ENCODE measurements at places on chromosomes 6 and 20. TPM values are rescaled to one million over a fixed set of nuclear protein-coding genes. Genes with fewer than 3 reads are reported as not detected.

DNA sequence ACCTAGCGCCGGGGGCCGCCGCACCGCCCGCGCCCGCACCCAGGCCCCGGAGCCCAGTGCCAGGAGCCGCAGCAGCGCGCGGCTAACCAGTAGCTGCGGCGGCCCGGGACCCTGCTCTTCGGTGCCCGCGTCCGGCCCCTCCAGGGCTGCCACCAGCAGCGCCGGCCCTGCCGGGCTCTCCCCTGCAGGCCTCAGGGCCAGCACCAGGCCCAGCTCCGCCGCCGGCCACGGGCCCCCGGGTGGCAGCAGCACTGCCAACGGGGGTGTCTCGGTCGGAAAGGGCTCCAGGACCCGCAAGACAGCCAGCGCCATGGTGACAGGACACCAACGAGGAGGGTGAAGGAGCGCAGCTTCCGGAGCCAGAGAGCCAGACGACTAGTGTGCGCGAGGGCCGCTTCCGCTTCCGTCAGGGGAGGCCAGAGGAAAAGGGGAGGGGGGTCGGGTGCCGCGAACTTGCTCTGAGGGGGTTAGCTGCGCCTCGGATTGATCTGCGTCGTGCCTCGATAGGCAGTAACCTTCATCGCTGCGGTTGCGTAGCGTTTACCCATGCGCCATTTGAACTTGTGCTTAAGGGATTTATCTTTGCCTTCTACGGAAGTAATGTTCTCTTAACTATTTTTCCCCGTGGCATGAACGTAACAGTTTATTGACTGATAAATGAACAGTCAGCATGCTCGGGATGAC is at the start of gene PEX6:
PEX6 (minus strand) TSS at position 343 of the 684 bp plus-strand sequence; CDS start at position 312, 31 bp downstream.
- DNase-seq, result peak; percentile 95

Gene GNAS-AS1
- 0.87 TPM for total RNA-seq

Gene HBS1L
- 50.0 TPM for total RNA-seq

DNA sequence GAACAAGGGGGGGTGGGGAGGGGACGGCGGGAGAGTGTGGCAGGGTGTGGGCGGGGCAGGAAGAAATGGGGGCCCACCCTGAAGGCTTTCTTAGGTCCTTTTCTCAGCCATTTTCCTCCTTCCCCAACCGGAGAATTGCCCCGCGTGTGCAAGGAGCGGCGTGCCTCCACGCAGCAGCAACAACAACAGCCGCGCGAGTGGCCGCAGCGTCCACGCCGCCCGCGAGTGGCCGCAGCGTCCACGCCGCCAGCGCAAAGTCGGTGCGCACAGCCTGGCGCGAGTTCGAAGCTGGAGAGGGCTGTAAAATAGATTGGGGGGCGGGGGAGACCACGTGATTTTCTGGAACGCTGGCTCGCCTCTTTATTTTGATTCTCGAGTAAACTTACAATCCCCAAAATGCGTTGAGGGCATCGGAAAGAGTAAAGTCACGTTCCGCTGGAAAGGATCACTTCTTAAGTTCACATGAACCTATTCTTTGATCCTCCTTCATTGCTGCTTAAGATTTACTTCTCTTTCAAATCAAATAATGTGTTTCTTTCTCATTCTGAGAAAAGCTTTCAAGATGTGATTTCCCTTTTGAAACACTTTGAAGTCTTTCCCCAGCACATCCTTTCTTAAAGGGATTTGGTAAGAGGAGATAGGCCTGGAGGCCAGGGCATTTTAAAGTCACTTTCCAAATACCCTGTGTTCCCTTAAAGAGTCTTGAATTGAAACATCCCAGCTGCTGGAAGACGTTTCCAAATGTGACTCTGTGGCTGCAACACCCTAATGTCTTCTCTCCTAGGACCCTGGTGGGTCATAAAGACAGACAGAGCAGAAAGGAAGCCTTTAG is 66.7 kb upstream of the ZNF217 start:
- peak; percentile 53 for DNase-seq

Gene TTK
- total RNA-seq, result 1.9 TPM

GRCh38 chr6:155224618-155225017 is 39.2 kb upstream of the CLDN20 start:
- DNase-seq, result no peak

Gene PRDM1
- total RNA-seq, result 25.9 TPM

- DNase-seq, result no peak
Measured at GRCh38 chr6:89938014-89938413, 43.7 kb downstream of the GJA10 start.

Gene TRIM10
- 5.6 TPM for total RNA-seq

- no peak for DNase-seq
Measured at GRCh38 chr6:3230900-3231246, 3.4 kb upstream of the TUBB2B start.

- no peak for DNase-seq
Measured at GRCh38 chr6:146337376-146337775, 206.3 kb upstream of the RAB32 start.

Gene CASS4
- total RNA-seq, result 1.3 TPM

DNA sequence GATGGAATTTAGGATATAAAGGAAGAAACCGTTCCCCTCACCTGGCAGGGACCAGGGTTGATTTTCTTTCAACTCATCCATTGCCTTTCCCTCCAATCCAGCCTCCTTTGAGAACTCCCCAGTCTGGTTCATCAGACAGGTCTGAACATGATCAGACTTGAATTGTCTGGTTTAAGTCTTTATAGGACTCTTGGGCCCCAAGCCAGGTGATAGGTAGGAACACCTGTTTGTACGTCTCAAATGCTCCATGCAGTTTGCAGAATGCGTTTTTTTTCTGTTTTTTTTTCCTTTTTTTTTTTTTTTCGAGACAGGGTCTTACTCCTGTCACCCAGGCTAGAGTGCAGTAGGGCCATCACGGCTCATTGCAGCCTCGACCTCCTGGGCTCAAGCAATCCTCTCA is 4.1 kb upstream of the CEP250 start:
- peak; percentile 37 for DNase-seq

DNA sequence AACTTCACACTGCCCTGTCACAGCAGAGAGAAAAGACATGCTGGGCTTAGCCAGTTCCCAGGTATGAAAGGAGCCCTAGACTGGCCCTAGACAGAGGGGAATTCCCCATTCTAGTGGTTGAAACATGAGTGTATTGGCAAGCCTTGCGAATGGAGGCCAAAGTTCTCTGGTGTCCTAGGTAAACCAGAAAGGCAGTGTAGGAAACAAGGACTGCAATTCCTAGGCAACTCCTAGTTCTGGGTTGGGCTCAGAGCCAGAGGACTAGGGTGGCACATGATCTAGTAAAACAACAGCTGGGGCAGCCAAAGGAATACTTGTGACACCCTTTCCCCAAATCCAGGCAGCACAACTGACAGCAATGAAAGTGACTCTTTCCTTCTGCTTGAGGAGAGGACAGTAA is 265.0 kb upstream of the EPHA7 start:
- DNase-seq, result no peak

DNA sequence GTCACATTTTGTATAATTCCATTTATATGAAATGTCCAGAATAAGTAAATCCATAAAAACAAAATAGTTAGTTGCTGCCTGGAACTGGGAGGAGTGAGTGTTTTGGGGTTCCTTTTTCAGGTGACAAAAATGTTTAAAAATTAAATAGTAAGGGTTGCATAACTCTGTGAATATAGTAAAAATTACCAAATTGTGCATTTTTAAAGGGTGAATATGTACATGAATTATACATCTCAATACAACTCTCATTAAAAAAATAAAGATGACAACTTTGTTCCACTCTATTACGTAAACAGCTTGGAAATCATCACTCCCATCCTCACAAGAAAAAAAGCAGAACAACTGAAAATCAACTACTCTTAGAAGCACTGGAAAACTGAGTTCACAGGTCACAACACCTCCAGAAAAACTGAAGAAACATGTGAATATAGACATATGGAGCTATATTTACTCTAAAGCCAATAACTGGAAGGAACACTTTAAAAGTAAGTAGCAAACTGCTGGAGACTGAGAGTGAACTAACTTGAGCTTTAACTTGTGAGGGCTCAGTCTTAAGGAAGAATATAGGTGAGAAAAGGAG is 40.0 kb downstream of the RANBP9 start:
- DNase-seq, result no peak

DNA sequence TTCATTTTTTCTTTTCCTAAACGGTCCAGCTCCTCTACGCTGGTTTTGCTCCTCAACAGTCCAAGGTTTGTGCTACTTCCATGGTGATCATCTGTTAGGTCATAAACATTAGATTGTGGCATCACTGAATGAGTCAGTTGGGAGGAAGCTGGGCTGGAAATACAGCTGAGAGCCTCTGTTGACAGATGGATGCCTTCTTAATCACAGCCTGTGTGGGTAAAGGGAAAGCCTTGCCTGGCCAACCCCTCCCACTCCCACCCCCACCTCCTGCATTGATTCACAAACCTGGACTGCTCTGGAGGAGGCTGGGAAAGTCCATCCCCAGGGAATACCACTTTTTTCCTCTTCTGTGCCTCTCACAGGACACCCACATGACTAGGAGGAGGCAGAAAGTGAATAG is 180.6 kb upstream of the CCN2 start:
- no peak for DNase-seq

Gene MYH7B
- total RNA-seq, result 1.3 TPM

Gene HLA-DQA1
- 5.1 TPM for total RNA-seq

DNA sequence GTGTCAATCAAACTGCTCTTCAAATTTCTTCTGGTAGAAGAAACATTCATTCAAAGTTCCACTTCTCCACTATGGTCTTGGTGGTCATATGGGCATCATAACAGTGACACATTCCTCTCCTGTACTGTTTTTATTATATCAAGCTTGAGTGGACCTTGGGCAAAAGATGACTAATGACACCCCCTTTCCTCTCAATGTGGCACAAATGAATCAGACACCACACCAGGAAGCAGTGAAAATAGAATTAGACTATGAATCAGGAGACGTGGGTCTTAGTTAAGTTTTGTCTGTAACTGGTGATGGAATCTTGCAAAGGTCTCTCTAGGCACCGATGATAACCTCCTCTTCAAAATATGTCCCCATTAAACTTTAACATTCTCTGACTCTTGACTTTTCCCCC is 9.0 kb upstream of the NRSN1 start:
- no peak for DNase-seq

DNA sequence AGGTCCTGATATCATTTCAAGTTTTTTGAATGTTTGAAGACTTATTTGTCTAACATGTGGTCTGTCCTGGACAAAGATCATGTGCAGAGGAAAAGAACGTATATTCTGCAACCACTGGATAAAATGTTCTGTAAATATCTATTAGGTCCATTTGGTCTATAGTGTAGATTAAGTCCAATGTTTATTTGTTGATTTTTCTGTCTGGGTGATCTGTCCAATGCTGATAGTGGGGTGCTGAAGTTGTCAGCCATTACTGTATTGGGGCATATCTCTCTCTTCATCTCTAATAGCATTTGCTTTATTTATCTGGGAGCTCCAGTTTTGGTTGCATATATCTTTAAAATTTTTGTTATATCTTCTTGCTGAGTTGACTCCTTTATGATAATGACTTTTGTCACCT is 258.4 kb upstream of the CITED2 start:
- DNase-seq, result no peak

DNA sequence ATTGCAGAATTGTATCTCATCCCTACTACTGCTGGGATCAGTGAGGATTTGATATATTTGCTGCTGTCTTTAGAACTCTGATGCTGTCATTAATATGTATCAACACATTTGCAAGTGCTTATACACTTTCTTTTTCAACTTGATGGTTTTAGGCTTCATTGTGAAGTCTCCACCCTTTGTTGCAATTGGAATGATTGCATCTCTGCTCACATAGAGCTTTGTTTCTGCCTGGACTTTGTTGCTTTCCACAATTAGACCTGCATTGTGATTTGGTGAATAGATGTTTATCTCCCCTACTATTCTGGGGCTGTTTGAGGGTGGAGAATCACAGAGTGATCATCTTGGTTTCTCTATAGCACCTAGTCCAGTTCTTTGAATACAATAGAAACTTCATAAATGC is 666.7 kb downstream of the EPM2A start:
- DNase-seq, result no peak

DNA sequence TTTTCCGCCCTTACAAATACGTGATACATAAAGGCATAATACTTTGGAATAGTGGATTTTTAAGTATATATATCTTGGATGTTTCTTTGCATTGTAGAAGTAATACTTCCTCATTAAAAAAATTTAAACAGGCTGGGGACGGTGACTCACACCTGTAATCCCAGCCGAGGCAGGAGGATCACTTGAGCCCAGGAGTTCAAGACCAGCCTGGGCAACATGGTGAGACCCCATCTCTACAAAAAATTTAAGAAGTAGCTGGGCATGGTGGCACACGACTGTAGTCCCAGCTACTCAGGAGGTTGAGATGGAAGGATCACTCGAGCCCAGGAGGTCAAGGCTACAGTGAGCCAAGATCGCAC is 38.6 kb upstream of the RNF8 start:
- no peak for DNase-seq

- no peak for DNase-seq
Measured at GRCh38 chr6:30211306-30211705, 1.9 kb downstream of the TRIM26 start.

GRCh38 chr20:62197801-62198200 is 15.0 kb downstream of the MTG2 start:
- DNase-seq, result no peak

DNA sequence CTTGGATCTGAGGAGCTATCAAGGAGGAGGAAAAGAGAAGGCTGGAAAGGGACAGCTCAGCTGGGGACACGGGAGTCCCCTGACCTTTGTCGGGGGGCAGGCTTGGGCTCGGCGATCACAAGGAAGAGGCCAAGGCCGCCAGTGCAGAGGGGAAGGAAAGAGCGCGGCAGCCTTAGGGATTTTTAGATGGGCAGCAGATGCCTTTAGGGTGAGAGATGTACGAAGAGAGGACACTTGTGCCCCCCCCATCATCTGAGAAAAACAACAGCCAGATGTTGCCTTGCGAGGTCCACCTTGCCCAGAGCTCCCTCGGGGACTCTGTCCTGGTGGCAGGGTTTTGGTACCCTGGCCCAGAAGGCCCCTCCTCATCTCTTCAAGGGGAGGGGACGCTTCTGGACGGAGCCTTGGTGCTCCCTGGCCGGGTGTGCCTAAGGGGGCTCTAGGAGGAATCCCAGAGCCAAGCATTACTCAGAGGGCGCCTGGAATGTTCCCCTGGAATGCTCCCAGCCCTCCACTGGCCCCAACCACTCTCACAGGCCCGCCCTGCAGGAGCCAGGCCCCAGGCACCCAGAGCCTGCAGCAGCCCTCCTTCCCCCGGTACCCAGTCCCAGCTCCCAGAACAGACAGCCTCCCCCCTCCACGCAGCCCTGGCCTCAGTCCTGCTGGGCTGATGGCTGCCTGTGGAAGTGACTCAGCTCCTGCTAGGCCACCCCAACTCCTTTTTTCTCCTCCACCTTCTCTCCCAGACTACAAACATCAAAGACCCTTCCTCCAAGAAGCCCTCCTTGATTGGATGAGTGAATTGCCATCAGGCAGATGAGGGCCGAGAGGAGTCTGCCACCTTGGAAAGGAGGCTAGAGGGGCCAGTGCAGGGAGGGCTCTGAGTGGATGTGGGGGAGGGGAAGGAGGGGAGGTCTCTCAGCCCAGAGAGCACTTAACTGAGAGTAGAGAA is 1.8 kb downstream of the ADAM33 start:
- DNase-seq, result no peak

- no peak for DNase-seq
Measured at GRCh38 chr6:15927531-15928225, 201.2 kb upstream of the MYLIP start.

Gene OR2H1
- not detected for total RNA-seq

Gene SMPDL3A
- total RNA-seq, result 186 TPM
